ENCODE measurements at places on chromosomes 11 and 22.
A peak's percentile ranks its signal among the peaks of the same experiment; 100 is the strongest.

- no peak for DNase-seq
Observed at GRCh38 chr11:64372802-64373597, 14.0 kb downstream of the RPS6KA4 start.

- no peak for DNase-seq
Observed at GRCh38 chr11:130202009-130202817, 42.6 kb downstream of the ST14 start.

- no peak for DNase-seq
Observed at GRCh38 chr11:48050304-48050703, 69.9 kb downstream of the PTPRJ start.

DNA sequence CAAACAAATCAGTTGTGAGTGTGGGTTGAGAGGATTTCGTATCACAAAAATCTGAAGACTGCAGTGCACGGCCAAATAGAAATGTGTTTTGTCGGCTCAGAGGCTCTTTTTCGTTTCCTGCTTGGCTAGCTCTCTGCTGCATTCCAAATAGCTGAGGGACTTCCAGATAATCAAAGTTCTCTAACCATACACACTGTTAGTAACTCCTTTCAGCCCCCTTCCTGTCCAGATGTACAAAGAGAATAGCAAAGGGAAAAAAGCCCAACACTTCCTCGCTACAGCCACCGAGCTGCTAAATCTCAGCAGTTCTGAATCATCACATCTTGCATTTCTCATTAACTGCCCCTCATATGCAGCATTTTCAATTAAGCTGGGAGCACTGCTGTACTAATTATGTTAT is 203.1 kb downstream of the TENM4 start:
- DNase-seq: no peak

DNA sequence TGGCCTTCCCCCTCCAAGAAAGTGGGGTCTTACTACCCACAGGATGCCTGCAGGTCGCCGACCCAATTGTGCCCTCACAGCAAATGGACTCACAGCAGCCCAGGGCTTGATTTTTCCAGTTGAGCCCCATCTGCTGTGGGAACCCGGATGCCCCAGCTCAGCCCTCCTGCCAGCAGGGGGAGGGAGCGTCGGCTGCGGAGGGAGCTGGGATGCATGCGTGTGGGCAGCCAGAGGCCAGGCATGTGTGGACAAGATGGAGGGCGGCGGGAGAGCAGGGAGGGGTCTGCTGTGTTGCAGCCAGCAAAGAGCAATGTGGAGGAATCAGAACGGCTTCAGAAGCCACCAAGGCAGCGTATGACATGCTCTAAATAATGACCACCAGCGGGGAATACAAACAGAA is 41.0 kb upstream of the EIF3D start:
- no peak for DNase-seq

DNA sequence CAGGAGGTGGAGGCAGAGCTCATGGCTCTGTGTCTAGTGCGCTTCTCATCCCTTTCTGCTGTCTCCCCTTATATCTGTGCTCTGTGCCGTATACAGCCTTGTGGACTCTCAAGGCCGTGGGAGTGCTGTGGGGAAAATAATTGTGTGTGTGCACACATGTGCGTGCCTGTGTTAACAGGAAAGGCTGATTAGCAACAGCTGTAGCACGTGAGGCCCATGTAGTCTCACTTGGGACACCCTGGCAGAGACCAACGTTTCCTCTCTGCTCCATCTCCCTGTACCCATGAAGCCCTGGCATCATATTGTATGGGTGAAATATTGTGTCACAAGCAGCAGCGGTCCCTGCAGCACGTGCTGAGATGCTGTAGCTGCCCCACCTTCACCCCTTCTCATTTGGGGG is 109.3 kb downstream of the LRRC32 start:
- DNase-seq: no peak

- DNase-seq: no peak
Observed at GRCh38 chr11:102320188-102320587, 2.9 kb downstream of the BIRC3 start.

GRCh38 chr22:24189249-24190158 is 8.2 kb downstream of the SUSD2 start:
- DNase-seq: peak; percentile 22

GRCh38 chr22:27099946-27100722 is 442.7 kb downstream of the MIAT start:
- no peak for DNase-seq

DNA sequence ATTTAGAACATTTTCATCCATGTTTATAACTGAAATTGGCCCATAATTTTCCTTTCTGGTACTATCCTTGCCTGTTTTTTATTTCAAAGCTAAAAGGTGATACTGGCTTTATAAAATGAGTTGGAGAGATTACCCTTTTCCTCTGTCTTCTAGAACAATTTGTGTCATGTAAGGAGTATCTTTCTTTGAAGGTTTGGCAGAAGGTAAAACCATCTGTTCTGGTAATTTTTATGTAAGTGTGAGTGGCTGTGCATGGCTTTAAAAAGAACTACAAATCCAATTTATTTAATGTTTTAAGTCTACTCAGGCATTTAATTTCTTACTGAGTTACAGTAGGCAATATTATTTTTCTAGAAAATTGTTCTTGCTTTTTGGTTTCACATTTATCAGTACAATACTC is 7.7 kb upstream of the MRGPRD start:
- DNase-seq: no peak

GRCh38 chr22:42412744-42413333 is 19.4 kb downstream of the NFAM1 start:
- no peak for DNase-seq

GRCh38 chr22:32352681-32353080 is 5.0 kb upstream of the RFPL3 start:
- no peak for DNase-seq

DNA sequence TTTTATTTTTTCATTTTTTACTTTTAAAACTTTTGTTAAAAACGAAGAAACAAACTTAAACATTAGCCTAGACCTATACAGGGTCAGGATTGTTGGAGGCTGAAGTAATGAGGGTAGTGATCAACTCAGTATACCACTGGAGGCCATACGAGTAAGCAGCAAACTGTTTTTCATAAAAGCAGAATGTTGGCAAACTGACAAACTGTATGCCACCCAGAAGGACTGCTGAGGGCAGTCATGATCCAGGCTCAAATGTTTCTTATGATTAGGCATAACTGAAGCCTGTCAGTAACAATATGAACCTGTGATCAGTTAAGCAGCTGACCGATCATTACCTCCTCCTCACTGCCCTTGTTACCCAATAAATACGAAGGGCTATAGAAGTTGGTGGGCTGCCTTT is 10.2 kb upstream of the SC5D start:
- no peak for DNase-seq

DNA sequence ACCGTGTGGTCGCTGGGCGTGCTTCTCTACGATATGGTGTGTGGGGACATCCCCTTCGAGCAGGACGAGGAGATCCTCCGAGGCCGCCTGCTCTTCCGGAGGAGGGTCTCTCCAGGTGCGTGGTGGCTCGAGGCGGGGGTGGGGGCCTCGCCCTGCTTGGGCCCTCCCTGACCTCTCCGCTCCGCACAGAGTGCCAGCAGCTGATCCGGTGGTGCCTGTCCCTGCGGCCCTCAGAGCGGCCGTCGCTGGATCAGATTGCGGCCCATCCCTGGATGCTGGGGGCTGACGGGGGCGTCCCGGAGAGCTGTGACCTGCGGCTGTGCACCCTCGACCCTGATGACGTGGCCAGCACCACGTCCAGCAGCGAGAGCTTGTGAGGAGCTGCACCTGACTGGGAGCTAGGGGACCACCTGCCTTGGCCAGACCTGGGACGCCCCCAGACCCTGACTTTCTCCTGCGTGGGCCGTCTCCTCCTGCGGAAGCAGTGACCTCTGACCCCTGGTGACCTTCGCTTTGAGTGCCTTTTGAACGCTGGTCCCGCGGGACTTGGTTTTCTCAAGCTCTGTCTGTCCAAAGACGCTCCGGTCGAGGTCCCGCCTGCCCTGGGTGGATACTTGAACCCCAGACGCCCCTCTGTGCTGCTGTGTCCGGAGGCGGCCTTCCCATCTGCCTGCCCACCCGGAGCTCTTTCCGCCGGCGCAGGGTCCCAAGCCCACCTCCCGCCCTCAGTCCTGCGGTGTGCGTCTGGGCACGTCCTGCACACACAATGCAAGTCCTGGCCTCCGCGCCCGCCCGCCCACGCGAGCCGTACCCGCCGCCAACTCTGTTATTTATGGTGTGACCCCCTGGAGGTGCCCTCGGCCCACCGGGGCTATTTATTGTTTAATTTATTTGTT is 2.4 kb downstream of the PIM3 start:
- no peak for DNase-seq

DNA sequence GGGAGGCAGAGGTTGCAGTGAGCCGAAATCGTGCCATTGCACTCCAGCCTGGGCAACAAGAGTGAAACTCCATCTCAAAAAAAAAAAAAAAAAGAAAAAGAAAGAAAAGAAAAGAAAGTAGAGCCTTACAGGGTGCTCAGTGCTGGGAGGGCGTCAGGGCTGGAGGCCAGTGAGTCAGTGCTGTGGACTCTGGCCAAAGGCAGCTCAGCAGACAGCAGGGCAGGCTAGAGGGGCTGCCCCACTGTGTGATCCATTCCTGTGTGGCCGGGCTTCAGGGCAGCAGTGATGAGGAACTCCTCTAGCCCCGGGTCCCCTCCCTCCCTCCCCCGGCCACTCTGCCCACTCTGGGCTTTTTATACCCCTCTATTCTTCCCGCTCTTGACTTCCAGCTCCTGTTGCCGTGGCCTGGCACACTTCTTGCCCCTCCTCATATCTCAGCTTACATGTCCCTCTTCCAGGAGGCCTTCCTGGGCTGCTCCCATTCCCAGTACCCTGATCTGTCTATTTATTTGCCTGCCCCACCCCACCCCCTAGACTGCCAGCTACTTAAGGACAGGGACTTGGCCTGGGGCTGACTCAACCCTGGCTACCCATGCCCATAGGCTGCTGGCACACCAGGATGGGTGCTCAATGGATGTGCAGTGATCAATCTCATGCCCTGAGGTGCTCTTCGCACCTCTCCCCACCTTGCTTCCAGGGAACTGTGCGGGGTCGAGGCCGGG is 10.1 kb downstream of the SYT12 start:
- no peak for DNase-seq
